ENCODE measurements at places on chromosomes 12 and 14.

DNA sequence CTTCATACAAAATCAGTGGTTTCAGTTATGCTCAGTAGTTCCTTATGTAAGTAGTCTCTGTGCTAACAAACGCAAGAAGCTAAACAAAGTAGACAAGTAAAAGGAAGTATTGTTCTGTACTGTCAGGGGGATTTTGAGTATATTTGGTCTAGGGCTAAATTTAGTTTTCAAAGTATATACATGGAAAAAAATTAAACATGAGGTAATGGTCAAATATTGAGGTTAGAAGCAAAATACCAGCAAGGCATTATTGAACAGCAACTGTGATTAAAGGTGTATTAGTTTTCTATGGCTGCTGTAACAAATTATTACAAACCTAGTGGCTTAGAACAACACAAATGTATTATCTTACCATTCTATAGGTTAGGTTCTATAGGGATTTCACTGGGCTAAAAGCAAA lies 18.8 kb downstream of the GNG2 start:
- no peak for DNase-seq

GRCh38 chr12:28750946-28751685 lies 398.0 kb upstream of the FAR2 start:
- DNase-seq, result no peak

DNA sequence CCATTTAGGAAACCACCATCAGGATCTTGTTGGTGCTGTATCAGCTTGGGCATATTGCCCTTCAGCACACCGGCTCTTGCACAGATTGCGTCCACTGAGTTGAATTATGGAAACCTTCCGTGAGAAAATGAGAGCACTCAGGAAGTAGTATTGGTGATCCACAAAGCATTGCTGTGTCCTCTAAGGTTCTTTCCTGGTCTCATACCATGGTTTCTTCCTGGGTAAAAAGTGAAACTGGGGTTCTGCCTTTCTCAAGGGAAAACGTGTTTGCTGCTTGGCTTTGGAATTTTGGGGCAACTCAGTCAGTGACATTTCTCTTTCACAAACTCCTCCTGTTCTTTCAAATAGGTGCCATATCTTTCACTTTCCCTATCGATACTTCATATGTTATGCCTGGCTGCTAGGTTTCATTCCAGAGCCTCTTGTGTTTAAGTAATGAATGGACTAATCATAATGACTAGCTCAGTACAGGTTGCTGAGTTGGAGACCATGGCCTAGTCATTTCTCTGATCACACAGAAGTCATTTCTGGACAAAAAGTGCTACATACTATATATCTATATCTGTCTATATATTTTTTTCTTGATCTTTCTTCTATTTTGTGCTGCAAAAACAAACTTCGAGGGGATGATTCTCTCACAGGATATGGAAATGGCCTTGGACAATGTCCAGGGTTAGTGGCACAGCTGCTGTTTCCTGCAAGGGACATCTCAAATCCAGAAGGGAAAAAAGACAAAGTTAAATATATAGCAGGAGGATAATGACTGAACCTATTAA lies 423.4 kb downstream of the ZFP36L1 start:
- DNase-seq, result no peak

DNA sequence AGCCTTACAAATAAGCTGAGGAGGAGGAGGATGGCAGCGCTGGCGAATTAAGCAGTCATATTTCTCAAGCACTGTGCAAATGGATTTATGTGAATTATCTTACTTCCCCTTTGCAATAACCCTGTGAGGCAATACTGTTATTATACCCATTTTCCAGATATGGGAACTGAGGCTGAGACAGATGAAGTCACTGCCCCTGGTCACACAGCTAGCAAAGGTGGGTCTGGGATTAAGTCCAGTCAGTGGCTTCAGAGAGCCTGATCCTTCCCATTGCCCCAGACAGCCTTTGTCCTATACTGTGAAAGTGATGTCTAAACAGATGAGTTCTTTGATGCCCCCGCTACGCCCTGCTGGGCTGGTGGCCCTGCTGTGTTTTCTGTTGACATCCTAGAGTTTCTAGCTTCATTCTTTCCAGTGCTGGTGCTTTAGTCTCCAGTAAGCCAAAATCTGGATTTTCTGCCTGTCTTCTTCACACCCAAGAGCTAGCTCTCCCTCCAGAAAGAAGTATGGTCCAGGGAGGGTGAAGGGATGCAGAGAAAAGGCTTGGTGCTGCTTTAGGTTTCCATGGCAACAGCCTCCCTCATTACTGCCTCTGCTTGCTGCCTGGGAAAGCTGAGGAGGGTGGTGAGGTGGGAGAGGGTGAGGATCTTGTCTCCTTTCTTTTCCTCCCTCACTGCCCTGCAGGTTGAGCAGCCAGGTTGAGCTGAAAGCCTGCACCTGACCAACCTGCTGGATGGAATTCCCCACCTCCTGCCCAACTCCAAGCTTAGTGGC lies 30.7 kb downstream of the TMEM63C start:
- DNase-seq, result no peak

GRCh38 chr14:69928111-69928523 lies 48.9 kb downstream of the SMOC1 start:
- no peak for DNase-seq

- DNase-seq, result peak; percentile 24
Measured at GRCh38 chr14:77375973-77376770, 722 bp downstream of the TMED8 start.

DNA sequence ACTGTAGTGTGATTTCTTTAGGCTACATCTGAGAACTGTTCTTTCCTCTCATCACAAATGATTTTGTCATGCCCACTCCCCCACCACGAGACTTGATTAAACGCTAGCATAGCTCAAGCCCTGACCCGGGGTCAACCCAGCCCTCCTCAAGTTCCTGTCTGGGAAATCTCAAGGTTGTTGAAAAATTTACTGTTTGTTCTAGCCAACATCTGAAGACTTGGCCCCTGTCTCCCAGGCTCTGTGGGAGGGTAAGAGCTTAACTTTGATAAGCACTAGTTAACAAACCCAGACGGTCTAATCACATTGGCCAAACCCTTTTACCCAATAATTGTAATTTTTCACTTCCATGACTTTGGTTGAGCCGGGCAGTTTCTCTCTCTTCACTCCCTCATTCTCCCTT lies 86.2 kb upstream of the AMIGO2 start:
- no peak for DNase-seq

Measured in M059J (cell line).